ENCODE measurements at places on chromosomes 3 and 15.

GRCh38 chr3:184460276-184460675 lies 80.4 kb downstream of the CHRD start:
- DNase-seq, result no peak

GRCh38 chr3:166445865-166446264 lies 608.6 kb upstream of the BCHE start:
- DNase-seq, result no peak

DNA sequence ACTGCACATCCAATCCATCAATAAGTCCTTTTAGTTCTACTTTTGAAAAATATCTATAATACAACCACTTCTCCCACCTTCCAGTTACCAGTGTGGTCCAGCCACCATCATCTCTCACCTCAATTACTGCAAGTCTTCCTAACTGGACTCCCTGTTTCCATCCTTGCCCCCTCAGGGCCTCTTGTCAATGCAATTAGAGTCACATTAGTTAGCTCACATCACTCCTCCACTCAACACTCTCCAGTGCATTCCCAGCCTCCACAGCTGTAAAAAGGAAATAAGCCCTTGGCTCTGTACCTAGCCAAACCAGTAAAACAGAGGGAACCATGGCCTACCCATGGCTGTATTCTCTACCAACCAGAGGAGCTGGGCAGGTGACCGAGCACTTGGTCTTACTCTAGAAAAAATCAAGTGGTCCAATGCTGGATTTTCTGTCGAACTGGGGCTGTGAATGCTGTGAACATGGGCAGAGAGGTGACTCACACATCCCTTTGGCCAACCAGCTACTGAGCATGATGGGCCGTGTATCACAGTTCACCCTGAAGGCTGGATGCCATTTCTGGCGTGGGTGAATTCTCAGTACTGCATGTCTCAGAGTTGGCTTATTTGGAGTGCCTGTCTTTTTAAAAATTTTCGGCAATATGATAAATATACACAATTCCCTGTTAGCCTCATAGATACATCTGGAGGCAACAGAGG lies 62.5 kb upstream of the C15orf61 start:
- no peak for DNase-seq

DNA sequence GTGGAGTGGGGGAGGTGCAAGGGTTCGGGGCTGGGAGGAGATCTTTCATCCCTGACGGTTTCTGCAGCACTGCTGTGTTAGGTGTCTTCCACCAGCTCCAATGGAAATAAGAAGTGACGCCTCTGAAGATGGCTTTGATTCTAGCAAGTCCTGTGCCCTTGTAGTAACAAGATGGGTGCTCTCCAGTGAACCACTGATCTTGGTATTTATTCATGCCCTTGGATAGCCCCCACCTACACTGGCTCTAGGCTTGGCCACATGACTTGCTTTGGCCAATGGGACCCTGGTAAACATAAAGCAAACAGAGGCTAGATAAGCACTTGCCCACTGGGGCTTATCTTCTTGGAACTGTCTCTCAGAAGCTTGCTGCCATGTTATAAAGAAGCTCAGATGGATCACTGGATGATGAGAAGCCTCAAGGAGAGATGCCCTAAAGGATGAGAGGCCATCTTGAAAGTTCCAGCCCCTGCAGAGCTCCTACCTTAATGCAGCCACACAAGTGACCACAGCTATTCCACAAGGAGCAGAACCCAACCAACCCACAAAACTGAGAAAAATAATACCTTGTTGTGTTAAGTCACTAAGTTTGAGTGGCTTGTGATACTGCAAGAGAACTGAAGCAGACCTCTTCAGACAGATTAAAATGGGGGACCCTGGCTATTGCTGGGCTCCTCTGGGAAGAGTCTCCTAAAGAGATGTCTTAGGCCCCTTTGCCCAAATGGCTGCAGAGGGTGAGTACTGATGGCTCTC lies 137.9 kb downstream of the PDCD6IP start:
- no peak for DNase-seq

DNA sequence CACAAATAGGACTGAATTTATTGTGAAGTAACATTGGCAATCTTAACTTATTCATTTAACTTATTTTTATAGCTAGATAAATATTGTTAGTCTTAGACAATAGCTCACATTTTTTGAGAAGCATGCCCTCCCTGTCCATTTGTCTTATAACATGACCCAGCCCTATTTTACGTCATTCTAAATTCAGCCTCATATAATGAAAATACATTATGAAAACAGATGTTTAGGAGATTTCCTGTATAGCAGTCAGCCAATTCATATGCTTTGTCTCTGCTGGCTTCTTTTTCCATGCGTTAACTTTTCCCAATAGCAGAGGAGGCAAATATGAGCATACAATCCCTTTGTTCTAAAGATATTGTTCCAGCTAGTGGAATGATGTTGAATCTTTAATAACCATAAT lies 29.3 kb downstream of the CD200 start:
- no peak for DNase-seq

GRCh38 chr15:80846031-80846815 lies 67.1 kb downstream of the CEMIP start:
- DNase-seq, result no peak

DNA sequence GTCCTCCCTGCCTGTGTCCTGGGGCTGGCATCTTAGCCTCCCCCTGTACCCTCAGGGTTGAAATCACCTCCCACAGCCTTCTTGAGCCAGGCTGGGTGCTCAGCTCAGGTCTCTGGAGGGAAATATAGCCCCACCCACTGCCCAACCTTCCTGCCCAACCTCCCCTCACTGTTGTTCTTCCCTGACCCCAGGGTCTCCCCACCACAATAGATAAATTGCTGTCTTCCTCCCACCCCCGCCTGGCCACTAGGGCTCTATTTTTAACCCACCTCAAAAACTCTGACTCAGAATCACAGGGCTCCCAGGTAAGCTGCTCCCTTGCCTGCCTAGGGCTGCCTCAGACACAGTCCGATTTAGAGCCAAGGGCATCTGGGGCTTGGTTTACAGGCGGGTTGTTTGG lies 15.0 kb downstream of the HCN4 start:
- DNase-seq, result no peak

DNA sequence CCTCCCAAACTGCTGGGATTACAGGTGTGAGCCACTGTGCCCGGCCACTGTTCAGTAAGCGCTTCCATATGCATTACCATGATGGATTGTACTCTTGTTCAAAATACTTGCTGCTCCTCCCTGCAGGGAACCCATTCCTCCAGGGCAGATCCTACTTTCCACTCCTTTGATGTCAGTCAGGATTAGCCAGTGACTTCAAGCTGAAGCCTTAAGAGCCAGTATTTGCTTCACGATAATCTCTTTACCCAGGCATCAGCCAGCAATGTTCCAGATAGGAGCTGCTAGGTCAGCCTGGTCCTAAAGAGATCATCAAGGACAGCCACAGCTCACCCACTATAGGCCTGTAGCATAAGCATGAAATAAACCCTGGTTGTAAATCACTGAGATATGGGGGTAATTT lies 96.5 kb upstream of the UBE2E2 start:
- DNase-seq, result no peak

- no peak for DNase-seq
Measured at GRCh38 chr15:41852736-41853590, 14.3 kb downstream of the PLA2G4B start.

- no peak for DNase-seq
Measured at GRCh38 chr3:48859206-48859605, 11.5 kb upstream of the PRKAR2A start.

DNA sequence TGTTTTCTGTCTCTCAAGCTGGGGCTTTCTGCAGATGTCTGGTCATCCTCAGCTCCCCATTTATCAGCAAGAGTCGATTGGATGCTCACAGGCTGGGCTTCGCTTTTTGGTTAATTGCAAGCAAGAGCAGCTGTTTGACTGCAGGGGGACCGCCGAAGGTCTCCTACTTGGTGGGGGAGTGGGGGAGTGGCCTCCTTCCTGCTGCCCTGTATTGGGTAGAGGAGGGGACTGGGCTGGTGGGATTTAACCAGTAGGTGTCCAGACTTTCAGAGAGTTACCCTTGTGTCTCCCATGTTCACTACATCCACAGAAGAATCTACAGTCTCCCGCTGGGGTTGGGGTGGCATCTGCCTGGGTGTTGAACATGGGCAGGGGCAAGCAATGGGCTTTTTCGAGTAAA lies 78.7 kb downstream of the PLXNA1 start:
- DNase-seq, result no peak

DNA sequence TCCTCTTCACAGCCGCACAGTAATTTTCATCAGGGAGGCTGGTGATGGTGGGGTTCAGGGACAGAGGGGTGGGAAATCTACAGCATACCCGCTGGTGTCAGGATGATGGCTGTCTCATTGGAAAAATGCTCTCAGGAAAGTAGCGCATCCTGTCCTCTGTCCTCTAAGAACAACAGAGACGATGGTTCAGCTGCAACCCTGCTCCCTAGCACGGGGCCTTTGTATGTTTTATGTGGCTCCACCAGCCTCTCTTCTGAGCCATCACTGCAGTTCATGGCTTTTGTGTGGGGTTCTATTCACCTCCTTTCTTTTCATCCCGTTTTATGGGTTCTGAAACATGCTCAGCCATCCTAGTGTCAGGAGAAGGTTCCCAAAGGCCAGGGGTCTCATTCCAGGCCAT lies 68.9 kb downstream of the EPHB1 start:
- no peak for DNase-seq

- no peak for DNase-seq
Measured at GRCh38 chr3:110567029-110567428, 504.6 kb upstream of the NECTIN3 start.

DNA sequence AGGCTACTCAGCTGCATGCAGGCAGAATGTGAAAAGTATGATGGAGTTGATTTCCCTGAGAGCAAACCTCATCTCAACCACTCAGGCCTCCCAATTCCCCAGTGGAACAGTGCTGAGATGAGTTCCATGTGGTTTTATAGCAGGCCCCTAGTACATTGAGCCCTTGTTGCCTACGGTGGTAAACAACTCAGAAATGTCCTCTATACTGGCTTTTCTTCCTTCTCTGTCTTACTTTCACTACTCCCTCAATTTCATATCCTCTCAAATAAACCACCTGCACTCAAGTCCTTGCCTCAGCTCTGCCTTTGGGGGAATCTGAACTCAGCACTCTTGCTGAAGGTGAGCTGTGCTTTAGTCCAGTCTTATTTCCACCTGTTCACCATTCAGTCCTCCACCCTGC lies 399.9 kb downstream of the PDCD6IP start:
- DNase-seq, result no peak

DNA sequence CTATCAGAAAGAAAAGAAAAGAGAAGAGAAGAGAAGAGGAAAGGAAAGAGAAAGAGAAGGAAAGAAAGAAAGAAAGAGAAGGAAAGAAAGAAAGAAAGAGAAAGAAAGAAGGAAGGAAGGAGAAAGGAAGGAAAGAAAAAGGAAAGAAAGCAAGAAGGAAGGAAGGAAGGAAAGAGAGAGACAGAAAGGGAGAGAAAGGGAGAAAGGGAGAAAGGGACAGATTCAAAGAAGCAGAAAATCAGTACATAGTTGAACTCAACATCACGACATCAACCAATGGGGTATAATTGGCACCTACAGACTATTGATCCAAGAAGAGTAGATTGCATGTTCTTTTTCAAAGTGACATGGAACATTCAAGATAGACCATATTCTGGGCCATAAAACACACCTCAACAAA lies 45.2 kb downstream of the HOMER2 start:
- DNase-seq, result no peak

- no peak for DNase-seq
Measured at GRCh38 chr3:3305841-3306240, 126.3 kb upstream of the CRBN start.

- no peak for DNase-seq
Measured at GRCh38 chr15:93709708-93710107, 521.7 kb upstream of the MCTP2 start.

GRCh38 chr3:81492040-81492439 lies 269.4 kb downstream of the GBE1 start:
- no peak for DNase-seq

GRCh38 chr3:110246796-110247376 lies 824.7 kb upstream of the NECTIN3 start:
- DNase-seq, result no peak

- no peak for DNase-seq
Measured at GRCh38 chr15:101206176-101206591, 45.7 kb downstream of the CHSY1 start.
